ENCODE measurements at places on chromosomes 16 and 17.
A peak's percentile ranks its signal among the peaks of the same experiment; 100 is the strongest.

- no peak for DNase-seq
Observed at GRCh38 chr17:41402161-41402560, 4.8 kb upstream of the KRT31 start.

DNA sequence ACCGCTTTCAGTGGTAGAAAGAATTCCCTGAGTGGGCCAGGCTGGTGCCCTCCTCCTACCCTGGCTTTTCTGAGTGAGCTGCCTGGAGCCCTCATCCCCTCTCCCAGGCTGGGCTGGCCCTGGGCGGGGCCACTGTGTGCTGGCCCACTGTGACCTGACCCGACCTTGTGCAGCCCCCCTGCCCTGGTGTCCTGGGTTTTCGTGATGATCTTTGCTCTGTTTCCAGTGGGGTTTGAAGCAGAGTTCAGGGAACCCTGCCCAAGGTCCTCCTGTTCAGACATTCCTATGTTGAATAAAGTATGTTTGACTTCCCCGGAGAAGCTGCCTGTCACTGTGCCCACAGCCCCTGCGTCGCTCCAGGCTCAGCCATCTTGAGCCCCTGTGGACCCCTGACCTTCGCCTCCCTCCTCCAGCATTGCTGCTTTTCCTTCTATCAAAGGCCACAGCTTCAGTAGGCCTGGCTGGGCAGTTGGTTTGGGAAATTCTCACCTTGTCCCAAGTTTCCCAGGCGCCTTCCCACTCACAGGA, 13.7 kb upstream of the NAGLU start:
- DNase-seq, result peak; percentile 48

GRCh38 chr16:12434567-12434966, 369.1 kb downstream of the CPPED1 start:
- DNase-seq, result no peak

DNA sequence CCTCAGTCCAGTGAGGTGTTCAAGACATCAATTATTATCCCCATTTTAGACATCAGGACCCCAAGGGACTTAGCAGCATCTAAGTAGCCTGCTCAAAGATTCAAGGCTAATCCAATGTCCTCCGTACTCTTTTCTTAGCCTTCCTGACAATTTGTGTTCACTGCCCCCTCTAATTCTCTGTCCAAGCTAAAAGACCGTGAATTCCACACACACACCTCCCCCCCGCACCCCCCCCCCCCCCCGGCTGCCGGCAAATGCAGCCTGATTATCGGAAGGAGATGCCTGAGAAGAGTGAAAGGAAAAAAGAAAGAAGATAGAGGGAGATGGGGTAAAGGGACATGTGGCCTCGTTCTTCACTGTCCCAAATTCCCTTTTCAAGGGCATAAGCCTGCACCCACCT, 58.1 kb upstream of the NLK start:
- no peak for DNase-seq
